ENCODE measurements at places on chromosomes 1 and 21. TPM values are rescaled to one million over a fixed set of nuclear protein-coding genes. Genes with fewer than 3 reads are reported as not detected.

DNA sequence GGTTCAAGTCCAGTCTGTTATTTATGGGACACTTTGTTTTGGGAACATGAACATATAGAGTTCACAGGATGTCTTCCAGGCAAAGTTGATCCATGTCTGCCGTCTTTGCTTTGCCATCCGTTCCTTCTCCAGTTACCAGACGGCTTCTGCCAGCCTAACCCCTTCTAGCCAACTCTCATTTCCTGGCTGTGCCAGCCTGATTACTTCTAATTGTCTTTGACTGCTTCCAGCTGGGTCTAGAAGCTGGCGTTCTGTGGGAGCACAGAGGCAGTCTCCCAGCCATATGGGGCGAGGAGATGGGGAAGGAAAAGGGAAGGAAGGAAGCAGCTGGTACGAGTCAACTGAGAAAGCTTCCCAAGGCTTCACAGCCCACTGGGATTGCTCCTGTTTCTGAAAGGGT is 3.1 kb upstream of the HUNK start:
- DNase-seq = no peak

Gene FMO5
- 0.27 TPM for polyA plus RNA-seq

Gene TPTE
- polyA plus RNA-seq = not detected

Gene MMP23B
- 20.8 TPM for polyA plus RNA-seq

Measured in H1 (cell line).